ENCODE measurements at places on chromosomes 3 and 15. TPM values are rescaled to one million over a fixed set of nuclear protein-coding genes. Genes with fewer than 3 reads are reported as not detected.

Gene CACNA2D3
- 4.7 TPM for total RNA-seq

Gene TMEM108
- total RNA-seq: 3.3 TPM

Gene ACP3
- not detected for total RNA-seq

Gene NPAP1
- total RNA-seq: not detected

Gene ERICH6
- total RNA-seq: not detected

Gene KLF15
- 94.5 TPM for total RNA-seq

Gene FEM1B
- 158 TPM for total RNA-seq

Gene GOLGA6A
- total RNA-seq: not detected

Gene PDIA5
- 2.8 TPM for total RNA-seq

Gene APOD
- 644 TPM for total RNA-seq

Gene IL20RB
- total RNA-seq: 0.63 TPM

Gene CCR4
- not detected for total RNA-seq

Gene TMCO5A
- total RNA-seq: not detected

Gene FGF12
- total RNA-seq: 0.75 TPM

Gene ZBED2
- total RNA-seq: not detected

Gene TGM5
- not detected for total RNA-seq

Gene COL7A1
- 1.2 TPM for total RNA-seq

Gene MAP6D1
- 13.8 TPM for total RNA-seq

Gene PCSK6
- total RNA-seq: 16.2 TPM

Gene MBD4
- total RNA-seq: 15.4 TPM

Gene GOLGA8R
- total RNA-seq: 0.36 TPM

Gene MEX3B
- total RNA-seq: 1.5 TPM

Gene SUCNR1
- 0.20 TPM for total RNA-seq

Gene FBXW12
- total RNA-seq: not detected

Gene HIGD2B
- total RNA-seq: not detected

Gene RLBP1
- total RNA-seq: not detected

Gene ASB14
- total RNA-seq: 1.9 TPM

Gene CHRFAM7A
- total RNA-seq: 0.07 TPM

Gene ECE2
- total RNA-seq: not detected

Gene SH2D7
- total RNA-seq: not detected

Gene KNG1
- total RNA-seq: 0.55 TPM

Gene KIF9
- 10.8 TPM for total RNA-seq

Gene CPLX3
- total RNA-seq: not detected

Gene UCN2
- not detected for total RNA-seq

Gene WDR48
- 26.5 TPM for total RNA-seq

Gene FGF7
- 1.3 TPM for total RNA-seq

Gene KIF7
- total RNA-seq: 0.19 TPM

Gene RTP3
- total RNA-seq: not detected

Gene LIPH
- not detected for total RNA-seq

Gene TM6SF1
- 49.1 TPM for total RNA-seq

Gene CIP2A
- 0.61 TPM for total RNA-seq

Gene HCLS1
- total RNA-seq: 7.3 TPM

Gene CELF6
- total RNA-seq: 2.4 TPM

Gene PCOLCE2
- 3.8 TPM for total RNA-seq

Gene PRSS50
- total RNA-seq: not detected

Gene TRPM1
- total RNA-seq: not detected

Gene HES1
- 9.7 TPM for total RNA-seq

Gene JMJD7
- total RNA-seq: 4.1 TPM

Gene SAXO2
- total RNA-seq: not detected

Gene CCR9
- total RNA-seq: not detected

Gene DNAJA4
- total RNA-seq: 120 TPM

Gene BCL2A1
- not detected for total RNA-seq

Gene NCBP2
- 26.9 TPM for total RNA-seq

Gene ATP13A4
- not detected for total RNA-seq

Gene LSAMP
- not detected for total RNA-seq

Gene OR5K3
- not detected for total RNA-seq

Gene RRP9
- 25.6 TPM for total RNA-seq

Gene SPESP1
- 1.7 TPM for total RNA-seq

Gene PCLAF
- not detected for total RNA-seq

Gene POLQ
- total RNA-seq: not detected
